Progenitor cell of endocrine pancreas (in vitro differentiated cells): ENCODE measurements at places on chromosomes 16 and 17. TPM values are rescaled to one million over a fixed set of nuclear protein-coding genes. Genes with fewer than 3 reads are reported as not detected.

DNA sequence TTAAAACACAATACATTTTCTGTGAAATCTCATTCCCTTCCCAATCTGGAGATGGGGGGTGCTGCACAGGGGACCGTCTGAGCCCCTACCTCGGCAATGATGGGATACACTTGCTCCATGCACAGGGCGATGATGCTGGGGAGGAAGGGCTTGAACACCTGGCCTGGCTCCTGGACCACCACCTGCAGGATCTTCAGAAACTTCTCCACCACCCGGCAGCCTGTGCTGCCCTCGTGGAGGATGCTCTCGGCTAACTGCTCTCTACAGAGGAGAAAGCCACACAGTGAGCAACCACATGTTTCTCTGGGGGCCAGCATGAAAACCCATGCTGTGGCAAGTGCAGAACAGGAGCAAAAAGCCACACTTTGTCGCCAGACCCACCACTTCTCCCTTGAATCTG lies 42.4 kb upstream of the GSG1L start:
- DNase-seq: no peak

Gene NPIPB8
- total RNA-seq: 0.77 and 1.3 TPM in 2 replicates

Gene C17orf58
- 10.9 and 12.9 TPM in 2 replicates for total RNA-seq

Gene PDP2
- total RNA-seq: 17.0 and 20.0 TPM in 2 replicates

DNA sequence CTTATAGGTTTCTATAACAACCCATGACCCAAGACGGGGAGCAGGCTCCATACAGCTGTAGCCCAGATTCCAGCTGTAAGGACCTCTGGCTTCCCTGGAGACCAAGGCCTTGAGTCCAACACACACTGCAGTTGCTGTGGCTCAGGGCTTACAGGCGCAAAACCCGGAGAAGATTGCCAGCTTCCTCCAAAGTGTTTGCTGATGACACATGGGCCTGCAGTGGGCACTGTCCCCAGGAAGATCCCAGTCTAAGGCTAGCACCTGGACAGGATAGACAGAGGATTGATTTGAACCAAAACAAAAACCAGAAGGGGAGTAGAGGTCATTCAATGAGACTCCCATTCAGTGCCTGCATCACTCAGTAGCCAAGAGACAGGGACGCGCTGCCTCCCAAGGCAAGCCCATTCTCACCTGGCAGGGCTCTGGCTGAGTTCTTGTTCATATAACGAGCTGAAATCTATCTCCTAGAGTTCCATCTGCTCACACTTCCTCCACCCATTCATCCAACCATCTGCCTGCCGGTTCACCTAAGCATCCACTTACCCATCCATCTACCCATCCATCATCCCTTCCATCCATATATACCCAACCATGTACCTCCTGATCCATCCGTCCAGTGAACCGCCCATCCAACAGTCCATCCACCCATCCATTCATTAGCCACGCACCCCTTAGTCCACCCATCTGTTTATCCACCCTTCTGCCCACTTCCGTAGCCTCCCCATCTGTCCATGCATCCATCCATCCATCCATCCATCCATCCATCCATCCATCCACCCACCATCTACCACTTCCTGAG lies 10.2 kb downstream of the RAB11FIP4 start:
- DNase-seq: no peak

Gene UMOD
- total RNA-seq: 0.11 TPM in 1 of 2 replicates, not detected in the other

Gene PERCC1
- total RNA-seq: 7.1 and 7.6 TPM in 2 replicates

- no peak for DNase-seq
These were observed 139.0 kb upstream of the TNRC6C start for GRCh38 chr17:77819497-77819896.

DNA sequence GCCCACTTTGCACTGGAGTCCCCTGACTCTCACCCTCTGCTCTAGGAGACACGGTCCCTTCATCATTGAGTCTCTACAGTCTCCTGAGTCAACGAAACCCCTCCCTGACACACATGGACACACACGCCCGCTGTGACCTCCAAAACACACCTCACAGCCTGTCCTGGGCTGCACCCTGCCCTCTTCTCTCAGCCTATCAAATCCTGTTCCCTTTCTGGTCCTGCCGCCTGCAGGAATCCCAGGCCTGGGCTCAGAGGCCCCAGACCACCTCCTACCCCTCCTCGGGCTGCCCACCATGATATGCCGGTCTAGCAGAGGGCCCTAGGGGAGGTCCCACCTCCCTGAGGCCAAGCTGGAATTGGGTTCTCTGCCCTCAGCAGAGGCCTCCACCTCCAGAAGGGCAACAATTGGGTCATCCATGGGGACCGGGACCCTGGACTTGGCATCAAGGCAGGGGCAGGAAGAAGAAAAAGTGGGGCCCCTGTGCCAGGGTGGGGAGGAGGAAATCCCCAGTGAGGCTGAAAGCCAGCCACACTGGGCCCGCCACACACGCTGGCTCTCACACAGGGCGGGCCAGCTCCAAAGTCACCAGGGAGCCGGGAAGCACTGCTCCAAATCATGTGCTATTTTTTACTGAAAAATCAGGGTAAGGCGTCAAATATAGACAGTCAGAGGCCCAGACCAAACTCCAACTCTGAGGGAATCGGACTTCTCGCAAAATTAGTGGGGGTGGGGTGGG lies 3.4 kb downstream of the PPP1R9B start:
- no peak for DNase-seq

Gene ACSM5
- not detected in 2 replicates for total RNA-seq

DNA sequence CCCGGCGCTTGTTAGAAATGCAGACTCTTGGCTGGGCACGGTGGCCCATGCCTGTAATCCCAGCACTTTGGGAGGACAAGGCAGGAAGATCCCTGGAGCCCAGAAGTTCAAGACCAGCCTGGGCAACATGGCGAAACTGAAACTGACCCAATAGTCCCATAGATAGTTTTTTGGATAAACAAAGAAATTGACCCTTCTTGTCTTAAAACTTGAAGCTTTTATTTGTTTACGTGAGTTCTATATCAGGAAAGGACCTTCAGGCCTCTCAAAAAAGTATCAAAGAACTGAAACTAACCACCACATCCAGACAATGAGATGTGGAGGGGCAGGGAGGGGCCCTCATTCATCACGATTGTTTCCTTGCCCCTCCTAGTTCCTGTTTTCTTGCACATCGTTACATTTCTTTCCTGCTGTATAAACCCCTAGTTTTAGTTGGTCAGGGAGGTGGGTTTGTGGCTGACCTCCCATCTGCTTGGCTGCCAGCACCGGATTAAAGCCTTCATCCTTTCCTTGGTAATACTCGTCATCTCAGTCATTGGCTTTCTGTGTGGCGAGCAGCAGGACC lies 29.9 kb upstream of the PRM1 start:
- no peak for DNase-seq

DNA sequence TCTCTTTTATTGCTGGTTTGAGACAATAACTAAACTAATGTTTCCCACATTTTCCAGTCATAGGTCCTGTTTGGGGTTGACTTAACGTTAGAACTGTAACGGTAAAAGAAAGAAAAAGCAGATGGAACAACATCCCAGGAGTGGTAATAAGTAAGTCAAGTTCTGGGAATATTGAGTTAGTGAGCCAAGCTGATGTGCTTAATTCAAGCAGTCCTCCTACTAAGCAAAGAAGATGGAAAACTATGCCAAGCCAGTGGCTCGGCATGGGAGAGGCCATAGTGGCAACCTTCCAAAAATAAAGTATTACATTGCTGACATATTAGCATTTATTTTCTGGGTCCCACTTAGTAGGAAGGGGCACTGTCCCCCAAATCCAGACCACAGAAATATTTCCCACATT lies 161.7 kb upstream of the CDH5 start:
- DNase-seq: no peak

- no peak for DNase-seq
These were observed 7.8 kb upstream of the KIAA0513 start for GRCh38 chr16:85019659-85020245.

Gene SHBG
- total RNA-seq: 5.1 and 5.9 TPM in 2 replicates

- DNase-seq: no peak
These were observed 4.9 kb upstream of the RBL2 start for GRCh38 chr16:53429221-53429943.
